NCI-H187 (cell line): ENCODE measurements at places on chromosomes 3 and 15.

GRCh38 chr3:128753715-128754114 lies 27.7 kb downstream of the RAB7A start:
- DNase-seq, result no peak

- no peak for DNase-seq
These were observed 32.5 kb downstream of the ITPR1 start for GRCh38 chr3:4525560-4526223.

GRCh38 chr3:13021141-13022114 lies 51.8 kb downstream of the IQSEC1 start:
- no peak for DNase-seq

GRCh38 chr3:67691207-67691606 lies 36.8 kb upstream of the SUCLG2 start:
- DNase-seq, result no peak

GRCh38 chr3:57233799-57234198 lies 6.3 kb downstream of the APPL1 start:
- no peak for DNase-seq

DNA sequence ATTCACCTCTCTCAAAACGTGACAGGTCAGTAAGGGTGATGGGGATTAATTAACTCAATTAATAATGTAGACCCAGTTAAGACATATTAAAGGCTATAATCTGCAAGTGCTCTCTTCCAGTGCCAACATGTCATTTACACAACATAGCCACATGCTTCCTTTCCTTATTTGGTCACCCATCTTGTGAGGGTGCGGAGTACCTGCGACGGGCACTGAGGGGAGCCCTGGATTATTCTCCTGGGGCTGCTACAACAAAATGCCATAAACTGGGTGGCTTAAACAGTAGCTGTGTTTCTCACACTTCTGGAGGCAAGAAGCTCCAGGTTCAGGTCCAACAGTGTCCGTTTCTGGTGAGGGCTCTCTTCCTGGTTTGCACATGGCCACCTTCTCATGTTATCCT lies 157.4 kb upstream of the LRTM1 start:
- DNase-seq, result no peak

- no peak for DNase-seq
These were observed 450.8 kb upstream of the NAALADL2 start for GRCh38 chr3:174408310-174408709.

DNA sequence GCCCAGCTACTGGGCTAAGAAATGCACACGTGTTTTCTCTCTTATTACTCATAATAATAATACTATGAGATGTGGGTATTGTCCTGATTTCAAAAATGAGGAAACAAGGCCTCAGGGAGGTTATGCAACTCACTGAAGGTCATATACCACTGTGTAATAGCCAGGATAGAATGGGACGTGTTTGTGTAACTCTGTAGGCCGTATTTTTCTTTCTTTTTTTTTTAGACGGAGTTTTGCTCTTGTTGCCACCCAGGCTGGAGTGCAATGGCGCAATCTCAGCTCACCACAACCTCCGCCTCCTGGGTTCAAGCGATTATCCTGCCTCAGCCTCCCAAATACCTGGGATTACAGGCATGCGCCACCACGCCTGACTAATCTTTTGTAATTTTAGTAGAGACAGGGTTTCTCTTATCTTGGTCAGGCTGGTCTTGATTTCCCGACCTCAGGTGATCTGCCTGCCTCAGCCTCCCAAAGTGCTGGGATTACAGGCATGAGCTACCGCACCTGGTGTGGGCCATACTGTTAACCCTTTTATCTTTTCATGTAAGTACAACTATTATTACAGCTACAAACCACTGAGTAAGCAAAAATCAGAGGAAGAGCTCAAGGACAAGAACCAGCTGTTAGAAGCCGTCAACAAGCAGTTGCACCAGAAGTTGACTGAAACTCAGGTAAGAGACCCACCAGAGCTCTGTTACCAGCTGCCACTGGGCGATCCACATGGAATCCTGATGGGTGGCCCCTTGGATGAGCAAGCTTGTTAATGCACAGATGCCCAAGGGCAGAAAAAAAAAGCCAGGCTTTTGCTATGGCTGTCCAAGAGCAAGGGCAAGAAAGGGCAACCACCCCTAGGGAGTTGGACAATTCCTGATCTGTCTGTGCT lies 6.7 kb downstream of the KNSTRN start:
- no peak for DNase-seq

DNA sequence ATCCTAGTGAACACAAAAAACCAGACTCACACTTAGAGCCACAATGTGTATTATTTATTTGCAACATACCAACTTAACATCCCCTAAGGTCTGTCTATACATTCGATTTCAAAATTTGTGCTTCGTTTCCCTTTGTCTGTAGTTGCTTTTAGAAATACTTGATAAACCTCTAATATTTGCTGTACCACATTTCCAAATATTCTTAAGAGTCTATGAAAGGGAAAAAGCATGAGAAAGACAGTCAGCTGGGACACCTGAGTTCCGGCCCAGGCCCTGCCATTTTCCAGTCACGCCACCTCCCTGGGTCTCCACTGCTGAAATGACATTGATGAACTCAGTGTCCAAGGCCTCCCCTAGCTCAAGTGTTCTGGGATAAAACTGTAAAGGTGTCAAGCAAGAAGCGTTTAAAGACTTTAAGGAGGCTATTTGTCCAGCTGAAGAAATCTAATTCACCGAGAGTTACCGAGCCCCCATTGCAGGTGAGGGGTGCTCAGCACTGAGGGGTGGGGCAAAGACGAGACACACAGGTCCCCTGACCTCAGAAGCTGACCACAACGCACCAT lies 26.6 kb downstream of the LRRC2 start:
- no peak for DNase-seq

GRCh38 chr15:68429691-68430470 lies 2.1 kb downstream of the ITGA11 start:
- DNase-seq, result no peak

- DNase-seq, result no peak
These were observed 4.2 kb upstream of the SH2D7 start for GRCh38 chr15:78087951-78088772.

- DNase-seq, result no peak
These were observed 135.0 kb upstream of the FAM3D start for GRCh38 chr3:58801541-58801940.

- no peak for DNase-seq
These were observed 201.2 kb downstream of the GOLGA6L6 start for GRCh38 chr15:20340331-20340811.

DNA sequence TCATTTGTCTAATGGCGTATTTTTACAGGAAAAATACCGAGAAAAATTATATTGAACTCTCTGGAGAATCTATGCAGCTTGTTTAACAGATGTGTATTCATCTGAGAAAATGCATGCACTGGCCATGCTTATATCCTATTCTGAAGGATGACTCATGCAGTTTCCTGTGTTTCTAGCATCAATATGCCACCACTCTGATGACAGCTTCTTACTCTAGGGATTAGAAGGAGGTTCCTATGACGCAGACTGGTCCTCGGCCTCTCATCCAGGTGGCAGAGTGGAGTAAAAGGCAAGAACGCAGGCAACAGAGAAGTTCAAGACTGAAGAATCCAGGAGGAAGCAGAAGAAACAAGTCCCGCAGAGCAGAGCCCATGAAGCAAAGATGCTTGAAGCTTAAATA lies 910.0 kb upstream of the ROBO1 start:
- DNase-seq, result no peak

GRCh38 chr3:107061466-107061865 lies 315.8 kb upstream of the CCDC54 start:
- DNase-seq, result no peak

DNA sequence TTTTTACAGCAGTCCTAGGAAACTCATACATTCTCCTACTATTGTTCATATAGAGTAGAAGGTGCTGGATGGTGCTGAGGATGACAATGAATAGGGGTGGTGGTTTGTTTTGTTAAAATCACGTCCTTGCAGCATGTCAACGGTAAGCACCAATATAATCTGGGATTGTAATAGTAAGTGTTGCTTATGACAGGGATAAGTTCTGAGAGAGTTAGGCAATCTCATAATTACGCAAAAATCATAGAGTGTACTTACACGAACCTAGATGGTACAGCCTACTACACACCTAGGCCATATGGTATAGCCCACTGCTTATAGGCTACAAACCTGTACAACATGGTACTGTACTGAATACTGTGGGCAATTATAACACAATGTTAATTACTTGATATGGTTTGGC lies 64.3 kb upstream of the TSPAN3 start:
- DNase-seq, result no peak

DNA sequence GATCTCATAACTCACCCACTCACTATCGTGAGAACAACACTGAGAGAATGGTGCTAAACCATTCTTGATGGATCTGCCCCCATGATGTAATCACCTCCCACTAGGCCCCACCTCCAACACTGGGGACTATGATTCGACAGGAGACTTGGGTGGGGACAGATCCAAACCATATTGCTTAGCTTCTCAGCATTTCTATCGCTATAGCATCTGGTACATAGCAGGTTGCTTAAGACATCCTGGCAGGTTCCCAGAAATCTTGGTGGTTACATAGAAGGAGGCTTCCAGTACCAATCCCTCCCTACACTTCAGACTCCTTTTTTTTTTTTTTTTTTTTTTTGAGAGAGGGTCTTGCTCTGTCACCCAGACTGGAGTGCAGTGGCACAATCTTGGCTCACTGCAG lies 487.8 kb downstream of the EDEM1 start:
- no peak for DNase-seq

- no peak for DNase-seq
These were observed 211.8 kb downstream of the TBC1D2B start for GRCh38 chr15:77865701-77866100.

- no peak for DNase-seq
These were observed 16.9 kb upstream of the FAM3D start for GRCh38 chr3:58683466-58683865.

- no peak for DNase-seq
These were observed 128.0 kb downstream of the BBX start for GRCh38 chr3:107650788-107651187.

DNA sequence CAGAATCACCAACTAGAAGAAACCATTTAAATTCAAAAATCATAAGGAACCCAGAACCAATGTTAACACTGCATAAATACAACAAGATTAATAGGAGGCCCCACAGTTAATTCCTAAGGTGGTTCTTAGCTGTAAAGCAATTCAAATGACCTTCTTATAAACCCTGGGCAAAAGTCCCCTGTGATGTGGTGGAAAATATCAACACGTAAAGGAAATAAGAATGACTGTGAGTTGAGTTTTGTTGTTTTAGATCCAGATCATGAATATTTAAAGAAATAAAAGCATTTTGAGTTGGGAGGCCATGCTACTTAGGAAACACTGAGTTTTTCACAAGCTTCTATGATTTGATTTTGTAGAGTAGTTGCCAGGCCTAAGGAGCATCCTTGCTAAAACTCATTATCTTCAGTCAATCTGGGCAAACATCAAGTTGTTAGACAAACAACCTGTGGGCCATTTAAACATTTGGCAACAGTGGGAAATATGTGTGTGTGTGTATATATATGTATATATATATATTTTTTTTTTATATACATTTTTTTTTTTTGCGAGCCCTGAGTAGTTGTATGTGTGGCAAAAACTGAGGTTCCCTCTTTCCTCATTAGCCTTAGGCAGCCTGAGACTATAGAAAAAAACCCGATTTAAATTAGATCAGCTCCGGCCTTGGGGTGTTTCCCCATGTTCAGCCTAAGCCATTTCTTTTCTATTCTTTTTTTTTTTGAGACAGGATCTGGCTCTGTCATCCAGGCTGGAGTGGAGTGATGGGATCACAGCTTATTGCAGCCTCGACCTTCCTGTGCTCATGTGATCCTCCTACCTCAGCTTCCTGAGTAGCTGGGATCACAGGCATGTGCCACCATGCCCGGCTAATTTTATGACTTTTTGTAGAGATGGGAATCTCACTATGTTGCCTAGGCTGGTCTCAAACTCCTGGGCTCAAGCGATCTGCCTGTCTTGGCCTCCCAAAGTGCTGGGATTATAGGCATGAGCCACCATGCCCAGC lies 8.0 kb upstream of the PXK start:
- DNase-seq, result no peak
